ELR (cell line): ENCODE measurements at places on chromosomes 13 and 19.

DNA sequence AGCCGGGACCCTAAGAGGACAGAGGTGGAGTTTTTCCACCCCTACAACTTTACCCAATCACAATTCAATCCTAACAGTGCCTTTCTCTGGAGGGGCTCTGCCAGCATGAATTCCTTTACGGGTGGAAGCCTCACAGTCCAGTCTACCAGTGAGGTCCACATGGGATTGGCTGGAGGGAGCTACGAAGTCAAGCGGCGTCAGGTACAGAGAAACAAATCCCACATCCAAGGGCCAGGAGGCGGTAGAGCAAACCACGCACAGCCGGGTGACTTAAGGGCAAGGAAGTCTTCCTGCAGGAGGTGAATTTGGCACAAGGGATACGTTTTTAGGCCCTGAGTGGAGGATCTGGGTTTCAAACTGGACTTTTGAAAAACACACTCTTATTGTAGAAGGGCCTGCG, 199.6 kb downstream of the UQCRFS1 start:
- DNase-seq = no peak

DNA sequence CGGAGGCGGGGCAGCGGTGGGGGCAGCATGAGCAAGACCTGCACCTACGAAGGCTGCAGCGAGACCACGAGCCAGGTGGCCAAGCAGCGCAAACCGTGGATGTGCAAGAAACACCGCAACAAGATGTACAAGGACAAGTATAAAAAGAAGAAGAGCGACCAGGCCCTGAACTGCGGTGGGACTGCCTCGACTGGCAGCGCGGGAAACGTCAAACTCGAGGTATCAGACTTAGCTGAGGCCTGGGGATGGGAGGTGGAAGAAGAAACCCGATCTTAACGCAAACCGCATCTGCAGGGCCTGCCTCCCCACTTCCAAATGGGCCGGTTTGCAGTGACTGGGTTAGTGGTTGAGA, 693 bp downstream of the RFXAP start:
- DNase-seq = peak; percentile 60

DNA sequence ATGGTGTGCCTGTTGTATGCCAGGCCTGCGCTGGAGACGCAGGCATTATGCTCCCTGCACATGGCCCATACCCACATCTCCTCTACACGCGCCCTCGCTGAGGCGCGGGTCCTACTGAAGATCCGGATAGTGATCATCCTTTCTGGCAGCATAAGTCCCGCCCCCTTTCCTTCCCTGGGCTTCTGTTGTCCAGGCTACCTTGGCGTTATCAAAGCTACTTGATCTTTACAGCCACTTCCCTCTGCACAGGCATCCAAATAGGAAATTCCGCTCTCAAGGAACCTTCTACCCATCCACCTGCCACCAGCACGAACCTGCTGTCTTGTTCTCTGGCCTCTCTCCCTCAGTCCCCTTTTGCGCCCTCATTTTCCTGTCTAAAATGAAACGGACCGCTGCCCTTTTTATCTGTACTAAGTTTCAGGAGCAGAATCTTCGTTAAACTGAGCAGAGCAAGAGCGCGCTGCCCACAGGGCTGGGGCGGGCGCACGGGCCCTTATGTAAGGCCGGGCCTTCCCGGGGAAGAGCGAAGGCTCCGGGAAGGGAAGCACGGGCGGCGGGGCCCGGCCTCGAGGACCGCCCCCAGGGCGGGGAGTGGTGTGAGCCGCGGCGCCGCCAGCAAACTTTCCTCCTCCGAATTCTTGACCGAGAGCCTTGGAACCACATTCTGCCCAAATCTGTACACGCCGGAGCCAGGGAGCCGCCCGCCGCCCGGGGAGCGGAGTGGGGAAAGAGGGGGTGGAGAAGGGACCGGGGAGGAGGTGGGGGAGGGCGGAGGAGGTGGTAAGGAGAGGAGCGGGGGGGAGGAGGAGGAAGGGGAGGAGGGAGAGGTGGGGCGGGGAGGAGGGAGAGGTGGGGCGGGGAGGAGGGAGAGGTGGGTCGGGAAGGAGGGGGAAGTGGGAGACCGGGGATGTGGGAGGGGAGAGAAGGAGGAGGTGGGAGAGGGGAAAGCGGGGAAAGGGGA, 920 bp upstream of the UBE2L5 start:
- peak; percentile 85 for DNase-seq

GRCh38 chr13:79402074-79402635, 3.9 kb downstream of the RBM26 start:
- DNase-seq = no peak

GRCh38 chr13:25541434-25542123, 169.8 kb downstream of the ATP8A2 start:
- no peak for DNase-seq

DNA sequence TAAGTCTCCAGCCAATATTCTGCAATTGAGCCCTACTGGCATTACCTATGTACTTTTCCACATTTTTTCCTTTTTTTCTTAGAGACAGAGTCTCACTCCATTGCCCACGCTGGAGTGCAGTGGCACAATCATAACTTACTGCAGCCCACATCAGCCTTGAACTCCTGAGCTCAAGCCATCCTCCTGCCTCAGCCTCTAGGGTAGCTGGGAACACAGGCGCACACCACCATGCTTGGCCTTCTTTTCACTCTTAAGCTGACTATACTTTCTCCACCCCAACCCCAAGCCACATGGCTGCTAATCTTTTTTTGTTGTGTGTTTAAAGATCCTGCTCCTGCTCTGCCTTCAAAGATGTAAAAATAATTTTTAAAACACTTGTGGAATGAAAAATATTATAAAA, 1.6 kb upstream of the LATS2 start:
- no peak for DNase-seq

DNA sequence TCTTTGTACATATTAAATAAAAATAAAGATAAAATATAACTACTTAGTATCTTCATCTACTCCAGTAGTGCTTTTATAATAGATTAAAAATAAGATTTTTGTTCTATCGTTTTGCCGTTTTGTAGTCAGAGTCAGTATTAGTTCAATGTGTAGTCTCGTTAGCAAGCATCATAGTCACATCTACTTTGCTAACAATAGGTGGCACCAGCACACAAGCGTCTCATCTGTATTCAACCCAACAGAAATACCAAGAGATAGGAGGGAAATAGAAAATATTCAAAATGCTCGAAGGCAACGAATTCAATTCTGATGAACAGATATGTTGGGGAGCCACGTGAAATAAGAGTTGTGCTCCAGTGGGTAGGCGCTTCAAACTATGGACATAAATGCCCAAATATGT, 21.4 kb upstream of the MICU2 start:
- peak; percentile 68 for DNase-seq

GRCh38 chr19:5334824-5335500, 5.7 kb downstream of the PTPRS start:
- DNase-seq = no peak

DNA sequence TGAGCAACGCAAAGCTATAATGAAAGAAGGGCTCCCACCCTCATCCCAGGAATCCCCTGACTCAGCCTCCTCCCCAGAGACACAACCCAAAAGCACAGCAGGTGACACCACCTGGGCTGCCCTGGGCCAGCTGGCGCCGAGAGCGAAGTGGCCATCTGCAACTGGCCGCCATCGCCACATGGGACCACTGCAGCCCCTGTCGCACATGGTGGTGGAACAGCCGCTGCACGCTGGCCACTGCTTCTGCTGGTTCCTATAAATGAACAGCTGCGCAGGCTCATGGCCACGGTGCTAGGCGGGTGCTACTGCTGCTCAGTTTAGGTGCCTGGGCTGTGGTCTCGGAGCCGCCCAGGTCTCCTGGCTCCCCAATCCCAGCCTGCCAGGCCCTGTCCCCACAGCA, 11.6 kb upstream of the ISYNA1 start:
- no peak for DNase-seq

- no peak for DNase-seq
These were observed 106.5 kb upstream of the RFC3 start for GRCh38 chr13:33711436-33711835.

DNA sequence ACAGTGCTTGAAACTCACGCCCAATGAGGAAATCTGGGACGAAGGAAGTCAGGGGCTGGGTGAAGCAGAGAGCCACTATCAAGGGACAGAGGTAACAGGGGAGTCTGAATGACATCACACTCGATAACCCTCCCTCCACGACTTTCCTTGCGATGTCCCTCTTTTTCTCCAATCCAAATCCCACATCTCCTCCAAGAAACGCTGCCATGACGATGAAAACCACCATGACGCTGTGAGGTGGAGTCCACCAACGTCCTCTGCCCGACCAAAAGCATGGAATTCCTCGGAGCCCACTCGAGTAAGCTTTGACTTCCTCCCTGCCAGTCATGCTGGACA, 967 bp downstream of the REXO1 start:
- DNase-seq = no peak

- DNase-seq = no peak
These were observed 4.2 kb downstream of the GATAD2A start for GRCh38 chr19:19409631-19410030.

DNA sequence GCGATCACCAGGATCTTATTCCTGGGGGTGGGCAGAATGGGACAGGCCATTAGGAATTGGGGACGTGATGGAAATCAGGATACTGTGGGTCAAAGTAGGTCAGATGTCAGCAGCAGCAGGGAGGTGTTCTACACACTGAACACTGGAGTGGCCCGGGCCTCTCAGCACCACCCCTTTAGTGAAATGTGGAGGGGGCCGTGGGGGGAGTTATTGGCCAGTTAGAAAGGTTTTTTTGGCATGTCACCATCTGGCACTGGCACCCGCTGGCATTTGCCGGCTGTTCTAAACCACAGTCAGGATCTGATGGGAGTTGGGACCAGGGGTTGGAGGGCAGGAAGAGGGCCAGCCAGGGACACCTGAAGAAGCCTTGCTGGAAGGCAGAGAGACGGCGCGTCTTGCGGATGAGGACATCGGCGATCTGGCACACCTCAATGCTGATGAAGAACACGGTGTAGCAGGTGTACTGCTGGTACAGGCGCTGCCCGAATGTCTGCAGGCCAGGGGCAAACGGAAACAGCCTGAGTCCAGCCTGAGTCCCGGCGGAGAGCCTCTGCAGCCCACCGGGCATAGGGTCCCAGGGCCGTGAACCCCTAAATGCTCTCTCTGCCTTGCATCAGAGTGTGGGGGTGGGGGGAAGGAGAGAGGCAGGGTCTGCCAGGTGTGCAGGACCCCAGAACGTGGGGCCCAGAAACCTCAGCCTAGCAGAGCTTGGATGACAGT, 5.8 kb downstream of the TMEM147 start:
- no peak for DNase-seq

GRCh38 chr19:8147582-8147978, 1.8 kb downstream of the FBN3 start:
- no peak for DNase-seq

DNA sequence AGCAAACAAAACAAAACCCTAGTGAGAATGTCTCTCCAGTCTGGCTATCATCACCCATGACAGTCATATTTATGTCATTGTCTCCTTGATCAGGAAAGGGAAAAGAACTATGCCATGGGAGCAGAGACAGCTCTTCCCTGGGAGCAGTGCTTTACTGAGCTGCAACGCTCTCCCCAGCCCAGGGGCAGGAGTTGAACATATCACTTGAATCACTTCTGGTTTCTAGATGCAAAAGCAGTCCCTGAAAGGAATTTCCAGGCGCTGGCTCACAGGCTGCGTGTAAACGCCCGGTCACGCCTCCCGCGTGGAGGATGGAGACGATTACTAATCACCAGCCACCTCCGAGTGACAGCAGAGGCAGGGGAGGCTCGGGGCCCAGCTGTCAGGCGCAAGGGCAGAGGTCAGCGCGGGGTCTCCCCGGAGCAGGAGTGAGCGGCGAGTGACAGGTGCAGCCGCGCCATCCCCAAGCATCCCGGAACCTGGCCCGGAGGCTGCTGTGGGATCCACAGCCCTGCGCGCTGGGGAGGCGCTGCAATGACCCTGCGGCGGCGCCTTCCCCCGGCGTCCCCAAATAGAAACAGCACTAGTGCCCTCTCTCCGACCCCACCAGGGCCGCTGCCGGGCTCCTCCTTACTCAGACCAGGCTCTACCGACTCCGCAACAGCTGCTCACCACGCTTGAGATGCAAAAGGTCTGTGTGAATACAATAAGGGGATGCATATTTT, 23.5 kb upstream of the DCLK1 start:
- DNase-seq = no peak

DNA sequence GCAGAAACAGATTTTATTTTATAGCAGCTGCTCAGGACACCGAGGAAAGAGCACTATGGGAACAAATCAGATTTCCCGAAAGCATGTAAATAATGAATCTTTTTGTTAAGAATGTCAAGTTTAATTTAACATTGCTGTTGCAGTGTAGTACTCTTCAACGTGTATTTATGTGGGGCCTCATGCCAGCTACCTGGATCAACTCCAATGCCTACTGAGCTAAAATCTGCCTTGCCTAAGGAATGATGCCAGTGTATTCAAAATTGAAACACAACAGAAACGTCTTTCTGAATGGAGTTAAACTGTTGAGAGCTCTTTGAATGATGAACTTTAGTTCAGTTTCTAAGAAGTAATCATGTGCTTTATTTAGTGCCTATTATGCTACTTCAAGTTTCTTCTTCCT, 1379.8 kb upstream of the ATXN8OS start:
- DNase-seq = no peak

GRCh38 chr19:35297922-35298321, 6.0 kb downstream of the MAG start:
- no peak for DNase-seq

- DNase-seq = no peak
These were observed 4.1 kb downstream of the ZNF536 start for GRCh38 chr19:30376272-30376671.

GRCh38 chr13:102847272-102848234, 1.7 kb downstream of the ERCC5 start:
- DNase-seq = peak; percentile 70

DNA sequence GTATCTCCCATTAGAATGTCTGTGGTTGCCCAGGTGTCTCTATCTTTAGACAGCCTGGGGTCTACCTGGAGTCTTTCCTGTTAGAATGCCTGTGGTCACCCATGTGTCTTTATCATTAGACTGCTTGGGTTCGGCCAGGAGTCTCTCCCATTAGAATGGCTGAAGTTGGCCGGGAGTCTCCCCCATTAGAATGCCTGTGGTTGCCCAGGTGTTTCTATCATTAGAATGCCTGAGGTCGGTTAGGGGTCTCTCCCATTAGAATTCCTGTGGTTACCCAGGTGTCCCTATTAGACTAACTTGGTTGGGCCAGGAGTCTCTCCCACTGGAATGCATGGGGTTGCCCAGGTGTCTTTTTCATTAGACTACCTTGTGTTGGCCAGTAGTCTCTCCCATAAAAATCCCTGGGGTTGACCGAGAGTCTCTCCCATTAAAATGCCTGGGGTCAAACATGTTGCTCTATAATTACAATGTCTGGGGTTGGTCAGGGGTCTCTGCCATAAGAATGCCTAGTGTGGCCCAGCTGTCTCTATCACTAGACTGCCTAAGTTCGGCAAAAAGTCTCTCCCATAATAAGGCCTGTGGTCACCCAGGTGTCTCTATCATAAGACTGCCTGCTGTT, 1448.7 kb downstream of the UQCRFS1 start:
- no peak for DNase-seq

GRCh38 chr13:94272038-94272437, 207.4 kb downstream of the DCT start:
- DNase-seq = peak; percentile 20
